Hepatocyte (in vitro differentiated cells): ENCODE measurements at places on chromosomes 4 and X. TPM values are rescaled to one million over a fixed set of nuclear protein-coding genes. Genes with fewer than 3 reads are reported as not detected.

TMSB15B gene
- 6.6 and 6.8 TPM in 2 replicates for total RNA-seq

- peak overlapping the region; percentile 89 for H3K4me3 ChIP-seq
- peaks cover 22% of the 10 kb centered on the region for H3K4me1 ChIP-seq
- peak overlapping the region; percentile 99 for H3K27ac ChIP-seq
- DNase-seq: peak; percentile 35
Observed at GRCh38 chrX:53223955-53224859, 800 bp downstream of the KDM5C start.

MAOB gene
- total RNA-seq: 47.0 and 54.8 TPM in 2 replicates

- H3K4me1 ChIP-seq: peaks cover 19% of the 10 kb centered on the region
- no peak overlapping the region for H3K4me3 ChIP-seq
- DNase-seq: peak; percentile 65
- peak overlapping the region; percentile 79 for H3K27ac ChIP-seq
- H3K27me3 ChIP-seq: no peaks in the 10 kb centered on the region
Observed at GRCh38 chr4:17490575-17491059, 21.3 kb downstream of the QDPR start.

DNA sequence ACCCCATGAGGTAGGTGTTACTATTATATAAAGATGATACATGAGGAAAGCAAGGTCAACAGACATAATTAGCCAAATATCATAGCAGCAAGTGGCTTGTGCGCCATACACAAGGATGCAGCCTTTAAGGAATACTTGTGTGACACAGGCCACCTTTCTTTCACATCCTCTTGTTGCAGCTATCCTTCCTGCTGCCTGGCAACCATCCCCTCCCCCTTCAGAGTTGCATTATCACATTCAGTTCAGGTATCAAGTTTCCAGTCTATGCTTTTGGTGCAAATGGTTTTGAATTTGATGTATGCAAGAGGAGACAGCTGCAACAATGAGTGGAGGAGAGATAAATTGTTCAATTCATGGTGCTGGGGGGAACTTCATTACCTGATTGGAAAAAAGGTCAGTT is 6.4 kb downstream of the ZCCHC18 start:
- H3K27ac ChIP-seq: no peak overlapping the region
- H3K27me3 ChIP-seq: no peaks in the 10 kb centered on the region
- no peak for DNase-seq
- H3K4me3 ChIP-seq: no peak overlapping the region
- H3K36me3 ChIP-seq: no peaks in the 10 kb centered on the region
